ENCODE measurements at places on chromosomes 12 and 14. TPM values are rescaled to one million over a fixed set of nuclear protein-coding genes. Genes with fewer than 3 reads are reported as not detected.

The POTEG gene
- total RNA-seq = not detected

The CLMN gene
- 13.6 TPM for total RNA-seq

The HOMEZ gene
- 4.0 TPM for total RNA-seq

The LIN7A gene
- total RNA-seq = 5.9 TPM

The KLRC3 gene
- 0.30 TPM for total RNA-seq

The TAS2R9 gene
- total RNA-seq = not detected

GRCh38 chr12:80892597-80893445, 44.9 kb downstream of the LIN7A start:
- no peak for DNase-seq

- DNase-seq = no peak
Observed at GRCh38 chr12:55850401-55850800, 7.7 kb upstream of the MMP19 start.

- DNase-seq = no peak
Observed at GRCh38 chr14:91985521-91986255, 38.2 kb upstream of the FBLN5 start.

GRCh38 chr14:22533057-22533704, 55.8 kb downstream of the DAD1 start:
- DNase-seq = no peak

- no peak for DNase-seq
Observed at GRCh38 chr12:53299101-53299453, 418 bp upstream of the MYG1 start.

GRCh38 chr14:90118027-90118426, 56.2 kb downstream of the KCNK13 start:
- DNase-seq = no peak

DNA sequence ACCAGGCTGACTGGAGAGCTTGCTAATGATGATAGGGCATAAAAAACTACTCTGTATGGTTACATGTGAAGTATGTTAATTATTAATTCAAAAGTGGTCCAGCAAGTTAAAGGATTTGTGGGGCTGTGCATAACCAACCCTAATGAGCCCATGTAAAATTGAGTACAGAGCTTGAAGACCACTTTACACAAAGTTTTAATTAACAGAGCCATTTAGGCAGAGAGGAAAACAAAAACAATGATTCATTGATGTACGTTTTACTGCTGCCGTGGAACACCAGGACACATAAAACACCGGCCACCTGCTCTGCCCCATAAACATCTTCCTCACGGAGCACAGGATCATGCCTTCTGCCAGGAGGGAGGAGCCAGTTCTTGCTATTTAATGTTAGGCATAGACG, 83.5 kb downstream of the RIMBP2 start:
- DNase-seq = no peak

DNA sequence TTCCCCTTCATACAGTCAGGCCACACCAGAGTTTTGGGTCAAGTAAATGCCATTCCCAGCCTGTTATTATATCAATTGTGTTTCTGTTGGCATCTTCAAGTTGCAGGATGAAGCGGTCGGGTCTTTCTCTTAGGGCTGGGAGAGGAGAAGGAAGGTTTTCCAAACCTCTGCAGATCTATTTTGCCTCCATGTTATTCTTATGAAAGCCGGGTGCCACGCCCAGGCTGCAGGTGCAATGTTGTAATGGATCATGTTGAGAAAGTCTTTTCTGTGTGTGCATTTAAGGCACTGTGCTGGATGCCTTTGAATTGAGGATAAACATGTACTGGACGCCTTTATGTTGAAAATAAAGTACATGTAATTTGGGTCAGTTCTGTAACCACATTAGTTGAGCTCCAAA, 164.4 kb upstream of the HIF1A start:
- DNase-seq = no peak

DNA sequence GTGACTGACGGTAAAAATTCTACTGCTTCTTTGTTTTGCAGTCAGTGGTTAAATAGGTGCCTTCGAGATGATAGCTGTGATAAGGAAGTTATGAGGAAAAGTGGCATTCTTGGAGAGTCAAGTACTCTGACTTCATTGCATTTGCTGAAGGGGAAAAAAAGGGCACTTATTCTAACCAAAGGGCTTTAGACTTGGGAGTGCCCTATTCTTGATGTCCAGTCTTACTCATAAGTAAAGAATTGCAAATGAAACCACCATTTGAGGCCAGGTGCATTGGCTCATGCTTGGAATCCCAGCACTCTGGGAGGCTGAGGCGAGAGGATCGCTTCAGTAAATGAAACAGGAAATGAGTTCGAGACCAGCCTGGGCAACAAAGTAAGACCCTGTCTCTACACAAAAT, 40.3 kb downstream of the BRAP start:
- DNase-seq = no peak
